Pancreas (tissue), 10 donors: ENCODE measurements at places on chromosomes 3 and 15. TPM values are rescaled to one million over a fixed set of nuclear protein-coding genes. Genes with fewer than 3 reads are reported as not detected.

DNA sequence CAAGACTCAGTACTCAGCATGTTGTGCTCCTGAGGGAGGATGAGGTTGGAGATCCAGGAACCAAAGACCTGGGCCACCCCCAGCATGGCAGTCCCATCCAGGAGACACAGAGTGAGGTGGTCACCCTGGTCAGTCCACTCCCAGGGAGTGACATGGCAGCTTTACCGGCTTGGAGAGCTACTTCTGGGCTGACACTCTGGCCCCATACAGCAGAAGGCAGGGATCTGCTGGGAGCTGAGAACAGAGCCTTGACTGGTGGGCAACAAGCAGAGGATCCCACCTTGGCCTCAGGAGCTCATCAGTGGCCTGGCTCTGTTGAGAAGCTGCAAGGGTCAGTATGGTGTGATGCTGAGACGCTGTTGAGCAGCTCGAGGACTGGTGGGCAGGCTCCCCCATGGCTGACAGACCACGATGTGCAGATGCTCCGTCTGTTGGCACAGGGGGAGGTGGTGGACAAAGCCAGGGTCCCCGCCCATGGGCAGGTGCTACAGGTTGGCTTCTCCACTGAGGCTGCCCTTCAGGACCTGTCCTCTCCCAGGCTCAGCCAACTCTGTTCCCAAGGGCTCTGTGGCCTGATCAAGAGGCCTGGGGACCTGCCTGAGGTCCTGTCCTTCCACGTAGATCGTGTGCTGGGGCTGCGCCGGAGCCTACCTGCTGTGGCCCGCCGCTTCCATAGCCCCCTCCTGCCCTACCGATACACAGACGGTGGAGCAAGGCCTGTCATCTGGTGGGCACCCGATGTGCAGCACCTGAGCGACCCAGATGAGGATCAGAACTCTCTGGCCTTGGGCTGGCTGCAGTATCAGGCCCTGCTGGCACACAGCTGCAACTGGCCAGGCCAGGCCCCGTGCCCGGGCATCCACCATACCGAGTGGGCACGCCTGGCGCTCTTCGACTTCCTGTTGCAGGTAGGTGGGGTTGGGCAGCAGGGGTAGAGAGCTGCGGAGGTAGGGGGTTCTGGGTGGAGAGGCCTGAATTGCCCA lies 53.8 kb downstream of the GASK1A start:
- no peak for DNase-seq

DNA sequence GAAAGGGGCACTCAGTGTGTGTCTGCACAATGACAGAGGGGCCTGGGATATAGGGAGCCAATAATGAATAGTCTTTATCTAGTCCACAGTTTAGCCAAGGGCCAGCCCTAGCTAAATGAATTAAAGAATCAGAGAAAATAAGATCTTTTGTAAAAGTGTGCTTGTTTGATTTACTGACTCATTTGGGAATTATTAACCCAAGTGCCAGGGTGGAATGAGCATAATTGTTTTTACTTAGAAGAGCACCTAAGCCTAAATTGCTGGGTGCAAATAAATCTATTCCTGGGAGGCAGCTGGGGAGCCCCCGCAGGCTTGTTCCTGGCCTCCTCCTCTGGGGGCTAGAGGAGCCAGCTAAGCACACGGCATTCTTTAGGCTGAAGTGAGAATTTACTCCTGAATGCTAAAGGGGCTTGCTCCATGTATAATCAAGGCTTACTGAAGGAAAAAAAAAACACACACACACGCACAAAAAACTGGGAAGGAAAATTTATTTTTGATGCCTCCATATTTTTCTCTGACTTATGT lies 405.3 kb upstream of the SUCLG2 start:
- DNase-seq = no peak

DNA sequence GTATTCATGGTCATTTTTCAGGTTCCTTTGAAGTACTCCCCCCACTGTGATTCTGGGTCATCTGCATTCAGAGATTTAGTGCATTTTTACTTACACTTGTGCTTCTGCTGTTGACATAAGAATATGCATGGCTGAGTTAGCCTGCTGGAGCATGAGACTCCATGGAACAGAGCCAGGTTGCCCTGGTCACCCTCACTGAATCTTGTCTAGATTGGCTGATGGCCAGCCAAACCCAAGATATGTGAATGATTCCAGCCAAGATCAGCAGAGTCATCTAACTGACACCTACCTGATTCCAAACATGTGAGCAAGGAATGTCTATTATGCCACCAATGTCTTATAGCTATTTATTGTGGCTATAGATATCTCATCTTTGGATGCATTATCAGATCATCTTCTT lies 25.1 kb downstream of the DTWD1 start:
- DNase-seq = peak; percentile 25

DNA sequence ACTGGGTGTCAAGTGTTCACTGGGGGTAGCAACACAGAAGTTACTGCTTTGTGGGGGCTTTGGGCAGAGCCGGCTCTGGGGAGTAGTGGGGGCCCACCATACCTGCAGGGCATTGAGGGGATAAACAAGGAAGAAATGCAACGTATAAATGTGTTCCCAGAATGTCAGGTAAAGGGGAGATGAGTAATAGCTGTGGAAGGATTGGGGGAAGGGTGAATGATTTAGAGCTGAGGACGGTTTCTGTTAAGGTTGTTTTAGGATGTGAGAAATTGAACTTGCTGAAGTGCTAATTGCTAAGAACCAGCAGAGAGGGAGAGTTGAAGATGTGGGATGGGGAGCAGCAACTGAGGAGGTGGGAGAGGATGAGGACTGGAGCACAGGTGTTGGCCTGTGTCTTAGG lies 10.7 kb downstream of the SCG5 start:
- no peak for DNase-seq

- no peak for DNase-seq
These were observed 32.8 kb upstream of the FAM107A start for GRCh38 chr3:58609990-58610389.

- no peak for DNase-seq
These were observed 84.3 kb downstream of the ARPP21 start for GRCh38 chr3:35723480-35724097.

GRCh38 chr15:70466305-70466704 lies 297.1 kb downstream of the UACA start:
- DNase-seq = no peak

The GRM7 gene
- 0.03 TPM for total RNA-seq

DNA sequence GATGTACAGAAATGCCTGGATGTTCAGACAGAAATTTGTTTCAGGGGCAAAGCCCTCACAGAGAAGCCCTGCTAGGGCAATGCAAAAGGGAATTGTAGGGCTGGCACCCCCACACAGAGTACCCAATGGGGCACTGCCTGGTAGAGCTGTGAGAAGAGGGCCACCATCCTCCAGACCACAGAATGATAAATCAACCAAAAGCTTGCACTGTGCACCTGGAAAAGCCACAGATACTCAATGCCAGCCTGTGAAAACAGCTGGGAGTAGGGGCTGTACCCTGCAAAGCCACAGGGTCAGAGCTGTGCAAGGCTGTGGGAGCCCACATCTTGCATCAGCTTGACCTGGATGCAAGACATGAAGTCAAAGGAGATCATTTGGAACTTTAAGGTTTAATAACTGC lies 477.9 kb upstream of the NECTIN3 start:
- DNase-seq = no peak

The TRIM42 gene
- not detected for total RNA-seq

GRCh38 chr15:35460616-35461015 lies 85.3 kb downstream of the DPH6 start:
- DNase-seq = no peak

GRCh38 chr15:95511671-95512070 lies 818.8 kb upstream of the NR2F2 start:
- no peak for DNase-seq

GRCh38 chr15:100612539-100612938 lies 10.2 kb downstream of the ASB7 start:
- no peak for DNase-seq

DNA sequence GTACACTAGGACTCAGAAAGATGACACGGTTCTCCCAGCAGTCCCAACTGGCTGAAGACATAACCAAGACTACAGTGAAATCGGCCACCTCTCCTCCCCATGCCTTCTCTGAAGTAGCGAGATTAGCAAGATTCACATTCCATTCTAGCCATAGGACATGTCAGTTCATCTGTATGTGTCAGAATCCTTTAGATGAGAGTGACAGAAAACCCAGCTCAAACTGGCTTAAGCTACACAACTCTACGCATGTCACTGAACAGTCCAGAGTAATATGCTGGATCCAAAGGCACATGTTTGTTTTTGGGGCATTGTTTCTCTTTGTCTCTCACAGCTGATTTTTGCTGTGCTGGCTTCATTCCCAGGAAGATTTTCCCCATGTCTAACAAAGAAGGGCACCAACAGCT lies 75.8 kb downstream of the RARB start:
- no peak for DNase-seq

DNA sequence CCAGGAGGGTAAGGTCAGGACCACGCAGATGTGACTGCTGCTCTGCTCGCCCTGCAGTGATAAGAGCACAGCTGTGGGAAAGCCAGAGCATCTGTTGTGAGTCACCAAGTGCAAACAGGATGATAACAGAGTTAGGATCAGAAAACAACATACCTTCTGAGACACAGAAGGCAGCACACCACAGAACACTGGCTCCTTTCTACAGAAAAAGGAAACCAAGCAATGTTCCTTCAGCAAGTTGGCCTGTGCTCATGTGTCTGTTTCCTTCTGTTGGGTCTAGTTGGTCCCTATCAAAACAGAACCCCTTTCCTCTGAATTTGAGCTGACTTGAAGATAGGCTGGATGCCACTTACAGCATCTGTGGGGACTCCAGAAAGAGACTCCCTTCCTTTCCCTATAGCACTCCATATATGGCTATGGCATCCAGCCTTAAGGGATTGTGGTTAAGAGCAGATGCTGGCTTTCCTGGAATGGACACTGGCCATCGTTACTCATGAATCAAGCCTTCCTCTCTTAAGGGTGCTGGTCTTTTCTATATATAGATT lies 440.7 kb upstream of the THBS1 start:
- no peak for DNase-seq

DNA sequence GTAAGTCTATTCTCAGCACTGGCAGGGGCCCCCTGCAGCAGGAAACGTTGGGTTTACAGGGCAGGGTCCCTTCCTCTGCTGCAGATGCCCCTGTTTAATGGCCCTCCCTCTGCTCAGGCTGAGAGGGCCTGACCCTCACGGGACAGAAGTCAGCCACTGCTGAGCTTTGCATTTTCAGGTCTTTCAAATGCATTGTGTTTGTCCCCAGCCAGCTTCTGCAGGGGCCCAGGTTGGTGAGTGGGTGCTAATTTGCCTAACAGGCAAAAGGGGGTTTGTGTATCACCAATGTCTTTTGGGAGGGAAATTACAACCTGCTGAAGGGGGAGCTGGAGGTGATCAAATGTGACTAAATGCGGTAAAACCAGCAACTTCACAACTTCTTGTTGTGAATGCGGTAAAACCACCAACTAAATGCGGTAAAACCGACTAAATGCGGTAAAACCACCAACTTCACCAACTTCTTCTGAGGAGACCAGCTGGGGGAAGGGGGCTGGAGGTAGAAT lies 44.8 kb upstream of the UBE2E1 start:
- no peak for DNase-seq

The ANKUB1 gene
- not detected for total RNA-seq

The CACNA2D2 gene
- total RNA-seq = 1.6 TPM

DNA sequence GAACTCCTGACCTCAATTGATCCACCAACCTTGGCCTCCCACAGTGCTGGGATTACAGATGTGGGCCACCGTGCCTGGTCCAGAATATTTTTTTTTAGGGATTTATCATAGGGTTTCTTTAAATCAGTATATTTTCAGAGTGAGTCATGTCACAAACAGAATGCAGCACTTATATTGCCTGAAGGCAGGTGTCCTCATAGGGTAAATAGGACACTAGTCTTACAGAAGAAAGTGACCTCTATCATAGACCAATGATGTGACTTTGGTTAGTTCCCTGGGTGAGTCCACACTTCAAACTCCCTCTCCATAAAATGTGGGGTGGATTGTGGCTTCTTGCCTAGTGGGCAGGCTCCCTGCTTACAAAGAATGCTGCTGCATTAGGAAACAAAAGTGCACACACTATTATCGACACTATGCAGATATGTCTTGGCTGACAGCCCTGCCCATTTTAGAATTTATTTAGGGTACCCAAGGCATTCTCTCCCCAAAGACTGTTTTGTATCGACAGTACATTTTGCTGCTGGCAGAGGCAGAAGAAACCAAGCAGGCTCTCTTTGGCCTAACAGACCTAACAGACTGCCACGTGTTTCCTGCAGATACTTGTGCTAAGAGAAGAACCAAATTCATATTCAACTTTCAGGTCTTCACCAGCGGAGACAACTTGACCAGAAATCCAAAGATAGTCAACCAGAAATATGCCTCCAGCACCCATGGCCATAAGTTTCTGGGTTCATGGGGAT lies 125.0 kb downstream of the MOBP start:
- no peak for DNase-seq

GRCh38 chr3:57224856-57225255 lies 2.7 kb upstream of the APPL1 start:
- DNase-seq = no peak

GRCh38 chr3:142285083-142285517 lies 59.7 kb upstream of the GK5 start:
- DNase-seq = no peak

GRCh38 chr3:123412811-123413604 lies 35.9 kb downstream of the ADCY5 start:
- no peak for DNase-seq

The PTX3 gene
- 3.1 TPM for total RNA-seq

- DNase-seq = no peak
These were observed 33.5 kb upstream of the PDE8A start for GRCh38 chr15:84947947-84948830.

DNA sequence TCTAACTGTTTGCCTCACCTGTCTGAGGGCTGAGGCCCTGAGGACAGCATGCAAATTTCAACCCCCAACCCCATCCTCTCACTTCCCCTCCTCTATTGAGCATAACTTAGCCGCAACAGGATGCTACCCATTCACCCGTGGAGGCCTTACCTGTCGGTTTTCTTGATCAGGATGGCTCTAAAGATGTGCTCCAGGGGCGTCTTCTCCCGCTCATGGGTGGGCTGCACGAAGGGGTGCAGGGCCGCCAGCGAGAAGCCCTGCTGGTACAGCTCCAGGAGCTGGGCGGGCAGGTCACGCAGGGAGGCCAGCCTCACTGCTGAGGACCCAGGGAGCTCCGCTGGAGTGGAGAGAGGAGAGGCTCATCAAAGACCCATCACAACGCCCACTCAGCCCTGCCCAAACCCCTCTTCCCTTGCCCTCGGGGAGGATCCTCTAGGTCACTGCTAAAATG lies 79.8 kb downstream of the RFTN1 start:
- no peak for DNase-seq

DNA sequence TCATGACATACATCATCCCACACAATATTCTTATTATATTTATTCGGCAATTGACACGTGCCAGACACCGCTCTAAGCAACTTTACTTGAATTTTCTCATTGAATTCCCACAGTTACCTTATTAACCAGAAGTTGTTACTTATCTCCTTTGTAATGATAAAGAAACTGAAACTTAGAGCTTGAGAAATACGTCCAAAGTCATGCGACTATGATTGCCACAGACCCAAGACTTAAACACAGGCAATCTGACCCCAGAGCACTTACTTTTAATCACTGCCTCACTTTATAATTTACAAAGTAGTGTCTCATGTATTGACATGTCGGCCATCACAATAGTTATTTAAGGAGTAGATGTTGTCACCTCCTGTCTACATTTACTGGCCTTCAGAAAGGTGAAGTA lies 64.7 kb downstream of the ATP13A4 start:
- DNase-seq = no peak
